ENCODE measurements at places on chromosomes 16 and 17.
A peak's percentile ranks its signal among the peaks of the same experiment; 100 is the strongest.

DNA sequence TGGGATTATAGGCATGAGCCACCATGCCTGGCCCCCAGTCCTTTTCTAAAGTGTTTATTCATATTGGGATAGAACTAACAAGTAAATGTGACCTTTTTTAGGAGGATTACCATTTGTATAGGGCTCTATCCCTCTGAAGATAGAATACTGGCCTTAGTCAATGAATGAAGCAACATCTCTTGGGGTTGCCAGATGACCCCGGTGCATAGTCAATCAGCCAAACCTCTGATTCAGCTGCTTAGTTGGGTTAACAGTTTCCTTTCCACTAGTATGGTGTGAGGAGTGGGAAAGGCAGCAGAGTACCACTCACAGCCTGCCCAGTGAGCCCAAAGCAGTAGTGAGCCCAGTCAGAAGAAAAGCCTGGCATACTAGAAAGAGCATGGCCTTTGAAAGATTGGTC, 94.6 kb upstream of the TBX2 start:
- no peak for DNase-seq
- H3K4me3 ChIP-seq: no peak overlapping the region
- no peak overlapping the region for H3K27ac ChIP-seq
- H3K27me3 ChIP-seq: no peaks in the 10 kb centered on the region
- no peaks in the 10 kb centered on the region for H3K36me3 ChIP-seq

DNA sequence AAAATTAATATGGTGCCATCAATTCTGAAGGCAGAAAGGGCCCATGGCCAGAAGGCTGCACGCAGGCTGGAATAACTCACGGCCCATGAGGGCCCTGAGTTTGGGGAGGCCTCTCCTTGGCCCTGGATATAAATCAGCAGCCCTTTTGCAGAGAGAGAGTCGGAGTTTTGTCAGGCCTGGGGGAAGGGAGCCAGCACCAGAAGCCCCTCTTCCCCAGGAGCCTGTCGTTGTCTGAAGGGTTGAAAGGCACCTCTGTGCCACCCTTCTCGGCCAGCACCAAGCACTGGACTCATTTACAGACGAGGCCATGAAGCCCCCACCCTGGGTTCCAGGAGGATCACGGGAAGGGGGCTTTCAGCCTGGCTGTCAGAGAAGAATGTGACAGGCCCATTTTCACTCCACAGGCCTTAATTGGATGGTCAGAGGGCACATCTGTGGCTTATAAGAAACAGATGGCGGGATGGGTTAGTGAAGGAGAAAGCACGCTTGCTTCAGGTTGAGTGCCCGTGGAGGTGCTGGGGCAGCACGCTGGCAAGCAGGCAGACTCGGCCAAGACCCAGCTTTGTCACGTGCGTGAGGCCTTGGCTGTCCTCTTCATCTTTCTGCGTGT, 140.6 kb downstream of the CLEC16A start:
- H3K36me3 ChIP-seq: no peaks in the 10 kb centered on the region
- no peak overlapping the region for H3K4me3 ChIP-seq
- H3K4me1 ChIP-seq: peaks cover 26% of the 10 kb centered on the region

GRCh38 chr16:20309786-20310185, 17.5 kb downstream of the GP2 start:
- no peak overlapping the region for H3K27ac ChIP-seq
- H3K4me1 ChIP-seq: no peaks in the 10 kb centered on the region

DNA sequence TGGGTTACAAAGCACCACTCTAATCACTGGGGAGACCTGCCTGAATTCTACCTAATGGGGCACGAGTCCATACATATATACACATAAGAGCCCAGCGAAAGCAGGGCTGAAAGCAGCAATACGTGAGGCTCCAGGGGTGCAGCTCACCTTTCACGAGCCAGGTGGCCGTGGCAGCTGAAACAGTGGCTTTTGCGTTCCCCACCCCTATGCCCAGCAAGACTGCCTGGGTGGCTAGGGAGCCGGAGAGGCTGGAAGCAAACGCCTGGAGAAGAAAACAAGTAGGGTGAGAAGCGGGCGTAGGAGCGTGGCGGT, 618 bp downstream of the RUSF1 start:
- H3K27me3 ChIP-seq: no peaks in the 10 kb centered on the region
- H3K36me3 ChIP-seq: no peaks in the 10 kb centered on the region
- no peak for DNase-seq
- peak overlapping the region; percentile 94 for H3K27ac ChIP-seq
- peaks cover 22% of the 10 kb centered on the region for H3K4me1 ChIP-seq

- no peak overlapping the region for H3K4me3 ChIP-seq
- DNase-seq: no peak
- H3K27me3 ChIP-seq: no peaks in the 10 kb centered on the region
- no peaks in the 10 kb centered on the region for H3K4me1 ChIP-seq
- no peaks in the 10 kb centered on the region for H3K36me3 ChIP-seq
Observed at GRCh38 chr17:22138861-22139469, 446.6 kb downstream of the KCNJ18 start.

DNA sequence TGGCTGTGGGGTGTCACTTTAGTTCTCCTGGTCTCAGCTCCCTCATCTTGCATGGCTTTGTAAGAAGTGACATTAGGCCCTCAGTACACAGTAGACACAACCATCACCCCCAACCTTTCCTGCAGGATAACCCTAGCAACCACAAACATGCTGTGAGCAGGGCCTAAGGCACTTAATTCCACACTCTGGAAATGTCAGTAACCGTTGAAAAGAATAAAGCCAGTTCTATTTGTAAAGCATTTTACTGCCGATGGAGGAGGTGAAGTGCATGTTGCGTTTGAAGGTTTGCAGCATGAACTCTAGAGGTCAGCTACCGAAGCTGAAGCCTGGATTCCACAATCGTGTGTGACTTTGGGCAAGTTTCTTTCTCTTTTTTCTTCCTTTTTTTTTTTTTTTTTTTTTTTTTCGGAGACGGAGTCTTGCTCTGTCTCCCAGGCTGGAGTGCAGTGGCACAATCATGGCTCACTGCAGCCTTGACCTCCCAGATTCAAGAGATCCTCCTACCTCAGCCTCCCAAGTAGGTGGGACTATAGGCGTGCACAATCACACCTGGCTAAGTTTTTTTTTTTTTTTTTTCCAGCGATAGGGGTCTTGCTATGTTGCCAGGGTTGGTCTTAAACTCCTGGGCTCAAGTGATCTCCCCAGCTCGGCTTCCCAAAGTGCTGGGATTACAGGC, 26.1 kb upstream of the TOB1 start:
- H3K4me1 ChIP-seq: peaks cover 12% of the 10 kb centered on the region
- no peak for DNase-seq
- peak overlapping the region; percentile 94 for H3K27ac ChIP-seq
- H3K4me3 ChIP-seq: no peak overlapping the region

GRCh38 chr16:73190688-73191659, 143.0 kb upstream of the ZFHX3 start:
- DNase-seq: no peak
- no peak overlapping the region for H3K27ac ChIP-seq
- no peak overlapping the region for H3K4me3 ChIP-seq
- no peaks in the 10 kb centered on the region for H3K36me3 ChIP-seq
- no peaks in the 10 kb centered on the region for H3K27me3 ChIP-seq

GRCh38 chr17:73119631-73120030, 27.1 kb upstream of the SLC39A11 start:
- no peaks in the 10 kb centered on the region for H3K36me3 ChIP-seq
- no peak overlapping the region for H3K27ac ChIP-seq
- DNase-seq: no peak
- no peaks in the 10 kb centered on the region for H3K4me1 ChIP-seq
- H3K4me3 ChIP-seq: no peak overlapping the region

DNA sequence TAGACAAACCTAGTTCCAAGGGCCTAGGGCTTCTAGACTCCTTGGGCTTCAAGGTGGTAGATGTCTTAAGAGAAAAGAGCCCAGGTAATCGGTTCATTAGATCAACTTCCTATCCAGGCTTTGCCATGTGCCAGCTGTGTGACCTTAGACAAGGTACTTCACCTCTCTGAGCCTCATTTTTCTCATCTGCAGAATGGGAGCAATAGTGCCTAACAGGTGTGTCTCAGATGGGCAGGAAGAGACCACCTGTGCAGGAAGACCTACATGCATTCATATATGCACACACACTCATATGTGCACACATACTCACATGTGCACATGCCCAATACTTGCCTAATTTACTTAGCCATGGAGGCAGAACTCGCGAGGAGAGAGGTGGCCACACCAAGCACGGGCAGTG, 15.7 kb downstream of the SLC12A3 start:
- no peak overlapping the region for H3K4me3 ChIP-seq
- no peak for DNase-seq
- H3K27ac ChIP-seq: no peak overlapping the region
- H3K36me3 ChIP-seq: no peaks in the 10 kb centered on the region
- H3K4me1 ChIP-seq: no peaks in the 10 kb centered on the region

DNA sequence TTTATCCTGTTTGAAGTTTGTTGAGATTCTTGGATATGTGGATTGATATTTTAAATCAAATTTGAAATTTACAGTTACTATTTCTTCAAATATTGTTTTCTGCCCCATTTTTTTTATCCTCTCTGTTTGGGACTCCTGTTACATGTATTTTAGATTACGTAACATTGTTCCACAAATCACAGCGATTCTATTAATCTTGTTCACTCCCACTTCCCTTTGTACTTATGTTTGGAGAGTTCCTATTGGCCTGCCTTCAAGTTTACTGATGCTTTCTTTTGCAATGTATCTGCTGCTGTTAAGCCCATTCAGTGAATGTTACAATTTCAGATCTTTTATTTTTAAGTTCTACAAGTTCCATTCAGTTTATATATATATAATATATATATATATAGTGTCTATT, 288.3 kb upstream of the TNRC6C start:
- H3K4me3 ChIP-seq: no peak overlapping the region
- no peaks in the 10 kb centered on the region for H3K4me1 ChIP-seq
- no peaks in the 10 kb centered on the region for H3K36me3 ChIP-seq
- no peaks in the 10 kb centered on the region for H3K27me3 ChIP-seq
- no peak overlapping the region for H3K27ac ChIP-seq
- no peak for DNase-seq

- no peak for DNase-seq
- no peak overlapping the region for H3K4me3 ChIP-seq
- H3K27ac ChIP-seq: no peak overlapping the region
- no peaks in the 10 kb centered on the region for H3K36me3 ChIP-seq
- H3K4me1 ChIP-seq: peaks cover 5% of the 10 kb centered on the region
Observed at GRCh38 chr16:67919622-67920221, 11.9 kb downstream of the CTRL start.

DNA sequence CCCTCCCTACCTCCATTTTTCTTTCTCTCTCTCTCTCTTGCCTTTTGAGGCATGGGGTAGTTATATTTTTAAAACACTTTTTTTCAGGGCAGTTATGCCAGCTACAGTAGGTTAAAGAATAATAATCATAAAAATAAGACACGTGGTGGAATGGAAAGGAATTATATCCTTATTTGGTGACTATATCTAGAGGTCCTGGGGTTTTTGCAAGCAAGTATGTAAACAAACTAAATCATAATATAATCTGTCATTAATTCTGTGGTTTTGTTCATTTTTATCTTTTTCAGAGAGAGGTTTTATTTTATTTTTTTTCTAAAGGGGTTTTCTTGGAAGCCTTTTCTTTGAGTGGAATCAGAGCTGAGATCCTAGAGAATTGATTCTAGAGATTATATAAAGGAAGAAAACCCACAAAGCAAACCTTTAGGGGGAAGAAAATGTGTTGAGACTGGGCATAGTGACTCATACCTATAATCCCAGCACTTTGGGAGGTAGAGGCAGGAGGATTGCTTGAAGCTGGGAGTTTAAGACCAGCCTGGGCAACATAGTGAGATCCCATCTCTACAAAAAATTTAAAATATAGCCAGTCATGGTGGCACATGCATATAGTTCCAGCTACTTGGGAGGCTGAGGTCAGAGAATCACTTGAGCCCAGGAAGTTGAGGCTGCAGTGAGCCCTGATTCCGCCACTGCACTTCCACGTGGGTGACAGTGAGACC, 53.2 kb downstream of the NQO1 start:
- H3K27me3 ChIP-seq: no peaks in the 10 kb centered on the region
- no peak overlapping the region for H3K27ac ChIP-seq
- no peak for DNase-seq
- H3K4me3 ChIP-seq: no peak overlapping the region
- peaks cover 77% of the 10 kb centered on the region for H3K36me3 ChIP-seq

GRCh38 chr17:63275318-63275970, 170.7 kb downstream of the CYB561 start:
- H3K4me1 ChIP-seq: no peaks in the 10 kb centered on the region
- no peak overlapping the region for H3K4me3 ChIP-seq
- H3K27me3 ChIP-seq: no peaks in the 10 kb centered on the region
- no peak for DNase-seq

DNA sequence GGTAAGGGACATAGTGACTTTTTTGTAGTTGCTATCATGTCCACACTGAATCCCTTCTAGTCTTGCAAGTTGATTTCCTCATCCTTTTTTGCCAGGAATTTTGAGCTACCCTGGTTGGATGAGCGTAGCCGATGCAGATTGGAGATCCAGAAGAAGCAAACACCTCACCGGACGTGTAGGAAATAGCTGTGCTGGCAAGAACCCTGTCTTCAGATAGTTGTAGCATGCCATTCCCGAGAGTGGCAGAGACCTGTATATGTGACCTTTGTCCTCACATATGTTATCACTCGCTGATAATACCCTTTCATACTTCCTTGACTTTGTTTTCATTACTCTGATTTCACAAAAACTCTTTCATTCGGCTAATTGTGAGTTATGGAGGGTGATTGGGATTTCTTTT, 6.2 kb upstream of the CASC3 start:
- DNase-seq: no peak
- H3K36me3 ChIP-seq: peaks cover 88% of the 10 kb centered on the region
- peaks cover 6% of the 10 kb centered on the region for H3K4me1 ChIP-seq
- peak overlapping the region; percentile 44 for H3K27ac ChIP-seq

DNA sequence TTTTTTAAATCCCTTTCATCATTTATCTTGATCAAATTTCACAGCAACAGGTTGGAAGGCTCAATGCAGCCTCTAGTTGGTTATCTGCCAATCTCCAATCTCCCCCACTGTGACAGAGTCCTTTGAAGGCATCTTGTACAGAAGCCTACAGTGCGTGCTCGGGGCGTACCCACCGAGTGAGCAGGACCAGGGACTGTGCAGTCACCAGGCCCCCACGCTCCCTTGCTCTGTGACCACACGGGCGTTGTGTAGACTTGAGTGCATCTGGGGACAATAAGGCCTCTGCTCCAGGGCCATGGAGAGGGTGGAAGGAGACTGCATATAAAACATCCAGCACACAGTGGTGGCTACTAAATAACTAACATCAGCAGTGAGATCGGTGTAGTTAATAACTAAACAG, 63.4 kb downstream of the GTF3C1 start:
- H3K4me3 ChIP-seq: no peak overlapping the region
- no peak overlapping the region for H3K27ac ChIP-seq
- DNase-seq: no peak
- H3K27me3 ChIP-seq: no peaks in the 10 kb centered on the region
- H3K36me3 ChIP-seq: peaks cover 49% of the 10 kb centered on the region

- H3K4me3 ChIP-seq: no peak overlapping the region
- H3K4me1 ChIP-seq: peaks cover 42% of the 10 kb centered on the region
- peak overlapping the region; percentile 76 for H3K27ac ChIP-seq
Observed at GRCh38 chr16:84175350-84176081, 11.3 kb downstream of the TAF1C start.

Data from tibial nerve (tissue), 4 donors.